Stimulated activated CD8-positive, alpha-beta memory T cell treated with anti-CD3 and anti-CD28 coated beads, Interleukin-7, amount 100 ng/mL, for 1 hour (primary cell): ENCODE measurements at places on chromosomes 12 and 14.

DNA sequence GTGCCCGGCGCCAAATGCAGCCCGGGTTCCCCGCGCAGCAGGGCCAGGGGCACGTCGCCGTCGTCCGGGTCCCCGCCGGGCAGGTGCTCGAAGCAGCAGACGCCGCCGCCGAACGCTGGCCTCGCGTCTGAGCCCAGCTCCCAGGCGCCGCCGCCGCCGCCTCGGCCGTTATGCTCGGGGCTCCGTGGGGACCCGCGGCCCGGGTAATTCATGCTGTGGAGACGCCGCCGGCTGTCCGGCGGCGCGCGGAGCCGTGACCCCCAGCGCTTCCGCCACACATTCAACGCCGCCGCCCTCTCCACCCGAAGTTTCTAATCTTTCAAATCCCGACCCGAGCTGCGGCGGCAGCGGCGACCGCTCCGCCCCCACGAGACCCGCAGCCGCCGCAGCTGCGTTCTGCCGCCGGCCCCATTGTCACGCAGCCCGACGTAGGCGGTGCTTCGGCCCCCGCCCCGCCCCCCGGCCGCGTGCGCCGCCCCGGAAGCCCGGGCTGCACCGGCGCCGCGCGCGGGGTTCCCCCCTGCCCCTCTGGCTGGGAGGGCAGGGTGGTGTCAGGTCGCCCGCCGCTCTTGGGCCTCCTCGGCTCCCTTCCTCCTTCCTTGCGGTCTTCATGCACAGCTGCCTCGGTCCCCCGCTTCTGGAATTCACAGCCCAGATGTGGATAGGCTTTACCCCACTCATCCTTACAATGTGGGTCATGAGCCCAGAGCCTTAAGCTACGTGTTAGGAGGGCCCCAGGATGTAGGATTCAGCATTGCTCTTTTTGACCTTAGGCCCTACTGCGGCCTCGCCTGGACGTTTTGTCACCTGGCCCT, at the start of gene DDHD1:
Gene DDHD1, minus strand, starts transcription at position 437 of the 815 bp plus-strand sequence. Its CDS starts 225 bp downstream, at position 212.
- DNase-seq = peak; percentile 67

DNA sequence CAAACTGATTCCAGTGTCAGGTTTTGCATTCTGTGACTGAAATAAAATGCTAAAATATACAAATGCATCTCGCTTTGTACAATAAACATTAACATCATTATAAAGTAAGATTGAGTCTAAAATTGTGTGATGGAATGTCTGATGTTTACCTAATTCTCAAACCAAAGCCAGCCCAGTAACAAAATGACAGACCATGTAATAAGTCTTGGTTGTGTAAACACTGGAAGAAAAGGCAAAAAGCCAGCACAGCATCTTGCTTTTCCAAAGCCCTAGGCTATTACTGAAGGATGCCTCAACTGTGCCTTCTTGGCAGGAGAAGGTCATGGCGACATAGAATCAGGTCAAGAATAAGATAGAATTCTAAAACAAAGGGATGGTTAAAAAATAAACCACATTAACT, 169.6 kb downstream of the EGLN3 start:
- no peak for DNase-seq

DNA sequence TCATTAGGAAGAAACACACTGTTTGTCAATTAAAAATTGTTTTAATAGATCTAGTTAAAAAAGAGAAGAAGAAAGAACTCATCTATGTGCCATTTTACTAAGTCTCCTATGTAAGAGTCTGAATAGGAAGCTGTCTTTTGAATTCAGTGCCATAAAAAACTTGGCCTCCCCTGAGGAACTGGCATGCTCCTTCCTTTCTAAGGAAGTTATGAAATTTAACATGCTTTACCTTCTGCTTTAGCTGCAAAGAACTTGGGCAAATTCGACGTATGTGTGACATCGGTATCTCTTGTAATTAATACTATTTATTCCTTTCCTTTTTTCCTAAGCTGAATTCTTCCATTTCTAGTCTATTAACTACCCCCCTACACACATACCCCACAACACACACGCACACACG, 12.5 kb downstream of the TM7SF3 start:
- no peak for DNase-seq

DNA sequence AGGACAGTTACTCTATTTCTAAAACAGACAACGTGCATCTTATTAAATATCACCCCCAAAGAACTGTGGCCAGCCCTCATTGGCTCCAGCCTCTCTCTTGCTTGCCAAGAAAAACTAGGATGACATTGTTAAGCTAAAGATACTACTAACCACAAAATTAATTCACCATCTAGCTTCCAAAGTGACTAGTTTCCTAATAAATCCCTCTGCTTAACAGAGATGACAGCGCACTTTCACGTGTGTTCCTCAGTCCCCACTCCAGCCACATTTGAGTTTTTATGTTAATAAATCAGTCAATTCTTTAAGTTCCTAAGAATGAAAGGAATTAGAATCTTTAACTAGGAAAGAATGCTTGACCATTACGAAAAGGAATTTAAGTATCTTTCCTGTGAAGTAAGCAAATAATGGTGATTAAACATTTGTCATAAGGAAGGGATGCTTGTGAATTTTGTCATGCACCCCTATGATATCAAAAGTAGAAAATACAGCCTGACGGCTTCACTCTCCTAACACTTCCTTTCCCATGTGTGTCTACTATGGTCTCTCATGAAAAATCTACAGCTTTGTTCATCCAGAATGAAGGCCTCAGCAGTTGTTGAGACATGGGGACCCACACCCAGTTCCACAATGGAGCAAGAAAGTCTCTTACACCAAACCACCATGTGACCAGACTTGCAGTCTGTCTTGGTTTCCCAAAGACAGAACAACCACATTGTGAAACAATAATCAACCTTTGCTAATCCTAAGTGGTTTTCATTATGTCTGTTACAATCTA, 8.1 kb downstream of the CORO1C start:
- no peak for DNase-seq

- DNase-seq = no peak
Measured at GRCh38 chr14:68964300-68965093, 14.6 kb downstream of the ACTN1 start.

GRCh38 chr12:114480337-114481199, 74.6 kb upstream of the TBX5 start:
- no peak for DNase-seq

DNA sequence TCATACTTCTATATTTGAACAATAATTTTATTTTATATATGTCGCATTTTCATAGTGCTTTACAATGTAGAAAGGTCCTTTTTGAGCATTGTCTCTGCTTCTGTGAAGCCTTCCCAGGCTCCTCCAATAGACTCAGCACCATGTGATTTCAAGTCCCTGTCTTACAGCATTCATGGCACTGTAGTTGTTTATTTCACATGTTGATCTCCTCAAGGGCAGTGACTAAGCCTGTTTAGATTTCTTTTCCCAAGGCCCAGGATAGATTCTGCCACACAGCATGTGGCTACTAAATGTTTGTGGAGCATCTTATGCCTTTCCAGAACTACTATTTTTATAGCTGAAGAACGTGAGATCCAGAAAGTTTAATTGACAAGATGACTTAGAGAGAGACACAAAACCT, 391.7 kb downstream of the TMEM117 start:
- DNase-seq = no peak

DNA sequence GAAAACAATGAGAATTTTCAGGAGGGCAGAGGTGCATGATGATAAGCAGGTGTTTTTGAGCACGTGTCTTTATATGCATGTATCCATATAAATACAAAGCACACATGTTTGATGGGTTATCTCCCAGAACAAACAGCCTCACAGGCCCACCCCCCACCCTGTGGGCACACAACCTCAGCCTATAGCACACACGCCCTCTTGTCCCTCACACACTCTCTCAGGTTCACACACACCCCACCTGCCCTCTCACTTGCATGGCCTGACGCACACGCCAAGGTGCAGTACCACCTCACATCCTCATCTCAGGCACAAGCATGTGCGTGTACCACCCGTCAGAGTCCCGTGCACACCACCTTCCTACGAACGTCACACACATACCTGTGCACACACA, 8.6 kb upstream of the KRT8 start:
- DNase-seq = no peak
